ENCODE measurements at places on chromosomes 12 and 14. TPM values are rescaled to one million over a fixed set of nuclear protein-coding genes. Genes with fewer than 3 reads are reported as not detected.
A peak's percentile ranks its signal among the peaks of the same experiment; 100 is the strongest.

DNA sequence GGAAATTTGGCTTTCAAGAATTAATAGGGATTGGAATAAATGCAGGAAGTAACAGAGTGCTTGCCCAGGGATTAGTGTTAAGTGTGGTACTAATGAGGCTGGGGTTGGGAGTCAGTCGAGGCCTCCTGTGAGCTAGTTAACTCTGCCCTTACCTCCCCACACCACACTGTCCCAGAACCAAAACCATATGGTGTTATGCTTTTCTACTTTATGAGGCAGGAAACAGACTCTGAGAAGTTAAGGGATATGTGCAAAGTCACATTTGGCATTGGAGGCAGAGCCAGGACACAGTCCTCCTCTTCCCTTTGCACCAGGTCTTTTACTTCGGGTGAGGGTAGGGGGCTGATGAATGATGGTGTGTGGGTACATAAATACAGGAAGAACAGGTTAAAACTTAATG, 41.9 kb downstream of the PELI2 start:
- H3K27ac ChIP-seq = no peak overlapping the region
- no peaks in the 10 kb centered on the region for H3K27me3 ChIP-seq
- H3K4me1 ChIP-seq = no peaks in the 10 kb centered on the region
- no peak for DNase-seq
- no peak overlapping the region for H3K4me3 ChIP-seq

- no peak overlapping the region for H3K4me3 ChIP-seq
- H3K27ac ChIP-seq = no peak overlapping the region
- H3K36me3 ChIP-seq = no peaks in the 10 kb centered on the region
- H3K4me1 ChIP-seq = no peaks in the 10 kb centered on the region
- DNase-seq = no peak
Measured at GRCh38 chr12:126781593-126781992, 1485.4 kb upstream of the TMEM132C start.

GRCh38 chr14:80206351-80207080, 4.8 kb downstream of the DIO2 start:
- no peaks in the 10 kb centered on the region for H3K4me1 ChIP-seq
- H3K27ac ChIP-seq = no peak overlapping the region
- no peaks in the 10 kb centered on the region for H3K36me3 ChIP-seq
- H3K4me3 ChIP-seq = no peak overlapping the region
- no peak for DNase-seq

GRCh38 chr14:97361958-97362357, 564.8 kb downstream of the VRK1 start:
- H3K27ac ChIP-seq = no peak overlapping the region
- DNase-seq = no peak
- H3K27me3 ChIP-seq = no peaks in the 10 kb centered on the region
- no peaks in the 10 kb centered on the region for H3K36me3 ChIP-seq

GRCh38 chr12:114826244-114826643, 142.3 kb upstream of the TBX3 start:
- no peak overlapping the region for H3K4me3 ChIP-seq
- no peaks in the 10 kb centered on the region for H3K27me3 ChIP-seq
- no peak for DNase-seq
- H3K27ac ChIP-seq = no peak overlapping the region

DNA sequence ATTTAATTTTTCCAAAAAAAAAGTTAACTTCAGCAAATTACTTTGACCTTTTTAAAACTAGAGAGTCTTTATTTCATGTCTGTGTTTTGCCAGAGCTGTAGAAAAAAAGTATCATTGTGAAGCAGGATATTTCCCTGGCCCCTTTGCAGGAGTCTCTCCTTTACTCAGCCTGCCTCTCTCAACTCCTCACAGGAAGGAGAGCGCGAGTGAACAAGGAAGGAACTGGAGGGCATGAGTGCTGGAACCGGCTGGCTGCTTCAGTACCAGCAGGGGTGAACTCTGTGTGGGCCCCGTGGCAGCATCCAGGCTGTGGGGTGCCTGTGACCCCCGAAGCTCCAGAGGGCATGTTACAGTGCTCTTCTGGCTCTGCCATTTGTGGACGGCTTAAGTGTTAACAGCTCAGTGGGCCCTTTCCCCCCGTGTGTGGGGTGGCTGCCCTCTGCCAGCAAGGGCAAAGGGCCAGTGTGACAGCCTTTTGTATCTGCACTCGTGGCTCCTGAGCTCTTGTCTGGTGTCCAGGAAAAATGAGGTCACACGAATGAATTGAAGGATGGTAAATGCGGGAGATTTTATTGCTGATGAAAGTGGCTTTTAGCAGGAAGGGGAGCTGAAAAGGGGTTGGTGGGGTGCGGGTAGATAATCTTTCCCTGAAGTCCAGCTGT, 76.6 kb upstream of the KCNH3 start:
- H3K36me3 ChIP-seq = no peaks in the 10 kb centered on the region
- no peak overlapping the region for H3K4me3 ChIP-seq
- no peak for DNase-seq

- no peaks in the 10 kb centered on the region for H3K36me3 ChIP-seq
- no peak overlapping the region for H3K4me3 ChIP-seq
- DNase-seq = no peak
- H3K27ac ChIP-seq = no peak overlapping the region
Measured at GRCh38 chr12:46590991-46591703, 218.6 kb upstream of the SLC38A2 start.

GRCh38 chr14:49396801-49397200, 189.4 kb downstream of the RPS29 start:
- H3K27me3 ChIP-seq = no peaks in the 10 kb centered on the region
- no peak overlapping the region for H3K4me3 ChIP-seq
- no peak overlapping the region for H3K27ac ChIP-seq
- H3K4me1 ChIP-seq = no peaks in the 10 kb centered on the region
- no peaks in the 10 kb centered on the region for H3K36me3 ChIP-seq
- no peak for DNase-seq

- no peak for DNase-seq
- H3K27ac ChIP-seq = peak overlapping the region; percentile 88
- peaks cover 20% of the 10 kb centered on the region for H3K4me1 ChIP-seq
- H3K4me3 ChIP-seq = no peak overlapping the region
Measured at GRCh38 chr12:123444092-123445026, 7.9 kb upstream of the RILPL2 start.

GRCh38 chr12:113134071-113134470, 1.5 kb downstream of the RASAL1 start:
- no peak for DNase-seq
- peaks cover 30% of the 10 kb centered on the region for H3K4me1 ChIP-seq
- H3K27me3 ChIP-seq = peaks cover 8% of the 10 kb centered on the region
- H3K4me3 ChIP-seq = no peak overlapping the region
- H3K36me3 ChIP-seq = no peaks in the 10 kb centered on the region

DNA sequence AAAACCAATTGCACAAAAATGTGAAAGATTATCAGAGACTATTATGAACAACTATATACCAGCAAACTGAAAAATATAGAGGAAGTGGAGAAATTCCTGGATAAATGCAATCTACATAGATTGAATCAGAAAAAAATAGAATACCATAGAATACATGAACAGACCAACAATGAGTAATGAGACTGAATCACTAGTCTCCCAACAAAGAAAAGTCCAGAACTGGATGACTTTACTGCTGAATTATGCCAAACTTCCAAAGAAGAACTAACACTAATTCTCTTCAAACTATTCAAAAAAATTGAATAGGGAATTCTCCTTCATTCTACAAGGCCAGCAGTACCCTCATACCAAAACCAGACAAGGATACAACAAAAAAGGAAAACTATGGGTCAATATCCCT, 60.6 kb downstream of the GUCY2C start:
- no peak for DNase-seq
- H3K4me3 ChIP-seq = no peak overlapping the region
- no peaks in the 10 kb centered on the region for H3K4me1 ChIP-seq
- H3K27me3 ChIP-seq = no peaks in the 10 kb centered on the region

- no peak for DNase-seq
- no peaks in the 10 kb centered on the region for H3K27me3 ChIP-seq
- no peak overlapping the region for H3K27ac ChIP-seq
- no peak overlapping the region for H3K4me3 ChIP-seq
- H3K36me3 ChIP-seq = no peaks in the 10 kb centered on the region
- no peaks in the 10 kb centered on the region for H3K4me1 ChIP-seq
Measured at GRCh38 chr14:26172396-26172795, 425.4 kb downstream of the NOVA1 start.

DNA sequence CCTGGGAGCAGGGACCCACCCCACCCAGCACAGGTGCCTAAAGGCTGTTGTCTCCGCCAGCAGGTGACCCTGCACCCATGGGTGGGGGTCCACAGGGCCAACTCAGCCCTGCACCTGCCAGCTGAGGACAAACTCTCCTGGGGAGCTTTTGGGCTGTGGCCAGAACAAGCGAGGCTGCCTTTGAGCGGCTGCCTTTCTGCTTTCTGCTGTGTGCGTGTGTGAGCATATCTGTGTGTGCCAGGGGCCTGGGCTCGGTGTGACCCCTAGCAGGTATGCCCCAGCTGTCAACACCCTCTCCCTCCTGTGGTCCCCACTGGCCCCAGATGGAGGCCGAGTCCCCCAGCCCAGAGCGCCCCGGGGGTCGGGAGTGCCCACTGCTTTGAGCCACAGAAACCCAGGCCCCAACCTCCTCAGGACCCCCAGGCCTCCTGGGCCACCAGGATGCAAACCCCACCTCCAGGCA, 25.9 kb upstream of the GPR132 start:
- peak; percentile 80 for DNase-seq
- H3K4me1 ChIP-seq = peaks cover 70% of the 10 kb centered on the region
- peak overlapping the region; percentile 85 for H3K27ac ChIP-seq

Gene SLCO1C1
- total RNA-seq = not detected

Gene CTSG
- 6.7 TPM for total RNA-seq

Gene MYH7
- not detected for total RNA-seq

Gene PPP1R3E
- 19.3 TPM for total RNA-seq

Gene KRT3
- not detected for total RNA-seq

Gene HCAR3
- total RNA-seq = 92.8 TPM

Gene TRHDE
- total RNA-seq = 25.5 TPM

Gene FAM222A
- 30.7 TPM for total RNA-seq

Gene PRH2
- total RNA-seq = not detected

All from spleen (tissue), 13 donors.